ENCODE measurements at places on chromosomes 7 and 10. TPM values are rescaled to one million over a fixed set of nuclear protein-coding genes. Genes with fewer than 3 reads are reported as not detected.

MEST gene
- 5.0 TPM for total RNA-seq

DENND11 gene
- total RNA-seq, result 46.7 TPM

SSC4D gene
- not detected for total RNA-seq

MPP7 gene
- total RNA-seq, result 24.5 TPM

RBM17 gene
- 80.0 TPM for total RNA-seq

SYNPO2L gene
- 0.10 TPM for total RNA-seq

RET gene
- 0.63 TPM for total RNA-seq

STEAP1 gene
- total RNA-seq, result 0.21 TPM

AFAP1L2 gene
- total RNA-seq, result 0.94 TPM

PAPOLB gene
- not detected for total RNA-seq

GBX1 gene
- not detected for total RNA-seq

TMEM139 gene
- total RNA-seq, result 0.10 TPM

GIMAP7 gene
- 44.2 TPM for total RNA-seq

TFPI2 gene
- not detected for total RNA-seq

HABP2 gene
- not detected for total RNA-seq

OR9A2 gene
- total RNA-seq, result not detected

SUGCT gene
- total RNA-seq, result 1.9 TPM

HOXA6 gene
- total RNA-seq, result not detected
